NCI-H1417 (cell line): ENCODE measurements at places on chromosomes 1 and 21.
A peak's percentile ranks its signal among the peaks of the same experiment; 100 is the strongest.

GRCh38 chr21:41687633-41688032 lies 79.2 kb downstream of the RIPK4 start:
- DNase-seq = no peak

GRCh38 chr1:20143318-20143717 lies 4.2 kb downstream of the PLA2G2F start:
- DNase-seq = no peak

DNA sequence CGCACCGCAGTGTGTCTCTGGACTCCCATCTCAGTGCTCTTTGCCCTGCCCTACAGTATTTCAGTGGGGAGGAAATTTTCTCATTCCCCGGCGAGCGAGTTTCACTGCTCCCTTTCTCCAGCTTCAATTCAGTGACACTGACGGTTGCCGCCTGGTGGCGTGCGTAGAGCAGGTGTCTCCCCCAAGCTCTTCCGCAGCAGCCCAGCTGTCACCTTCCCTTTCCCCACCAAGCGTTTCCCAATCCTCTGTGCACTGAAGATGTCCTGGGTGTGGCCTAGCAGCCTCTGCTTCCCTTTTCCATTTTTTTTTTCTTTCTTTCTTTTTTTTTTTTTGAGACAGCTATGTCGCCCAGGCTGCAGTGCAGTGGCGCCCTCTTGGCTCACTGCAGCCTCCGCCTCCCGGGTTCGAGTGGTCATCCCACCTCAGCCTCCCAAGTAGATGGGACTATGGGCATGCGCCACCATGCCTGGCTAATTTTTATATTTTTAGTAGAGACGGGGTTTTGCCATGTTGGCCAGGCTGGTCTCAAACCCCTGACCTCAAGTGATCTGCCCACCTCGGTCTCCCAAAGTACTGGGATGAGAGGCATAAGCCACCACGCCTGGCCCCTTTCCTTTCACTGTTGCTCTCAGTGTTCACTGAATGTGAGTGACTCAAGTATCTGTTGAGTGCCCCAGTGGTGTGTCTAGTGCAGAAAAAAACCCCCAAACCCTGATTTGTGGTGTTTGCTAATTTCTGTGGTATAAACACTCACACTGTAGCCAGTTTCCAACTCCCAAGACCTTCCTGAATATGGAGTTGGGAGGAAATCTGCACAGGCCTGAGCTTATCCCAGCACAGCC lies 30.1 kb downstream of the TNFRSF1B start:
- peak; percentile 60 for DNase-seq

DNA sequence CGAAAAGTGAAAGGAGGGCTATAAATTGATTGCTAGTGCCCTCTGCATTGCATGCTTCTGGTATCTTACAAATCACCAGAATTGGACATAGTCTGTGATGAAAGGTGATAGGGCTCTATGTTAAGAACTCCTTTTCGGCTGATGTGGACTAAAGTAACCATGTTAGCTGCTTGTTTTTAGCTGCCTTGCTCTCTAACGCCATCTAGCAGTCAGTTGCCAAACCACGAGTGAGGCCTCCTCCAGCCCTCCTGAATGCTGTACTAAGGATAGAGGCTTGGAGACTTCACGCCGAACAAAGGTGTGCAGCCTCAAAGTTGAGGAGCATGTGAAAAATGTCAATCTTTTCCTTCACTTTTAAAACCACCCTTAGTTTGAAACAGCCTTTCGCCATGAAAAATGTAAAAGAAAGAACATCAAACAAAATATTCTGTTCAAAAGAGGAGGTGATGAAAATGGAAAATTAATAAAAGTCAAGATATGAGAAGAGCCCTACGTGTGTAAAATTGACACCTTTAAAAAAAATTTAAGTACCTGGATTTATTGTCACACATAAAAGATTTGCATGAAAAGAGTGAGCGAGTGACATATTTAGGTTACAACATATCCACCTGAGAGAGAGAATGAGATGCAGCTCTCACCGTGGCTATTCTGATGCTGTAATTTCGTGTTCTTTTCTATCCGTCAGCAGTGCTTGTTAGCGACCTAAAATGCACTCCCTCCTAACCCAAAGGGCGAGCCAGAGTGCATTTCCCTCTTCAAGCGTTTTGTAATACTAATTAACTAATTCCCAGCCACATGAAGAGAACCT lies 8.1 kb downstream of the LRRC53 start:
- peak; percentile 92 for DNase-seq

- DNase-seq = no peak
Measured at GRCh38 chr1:202234331-202235002, 40.9 kb downstream of the LGR6 start.

DNA sequence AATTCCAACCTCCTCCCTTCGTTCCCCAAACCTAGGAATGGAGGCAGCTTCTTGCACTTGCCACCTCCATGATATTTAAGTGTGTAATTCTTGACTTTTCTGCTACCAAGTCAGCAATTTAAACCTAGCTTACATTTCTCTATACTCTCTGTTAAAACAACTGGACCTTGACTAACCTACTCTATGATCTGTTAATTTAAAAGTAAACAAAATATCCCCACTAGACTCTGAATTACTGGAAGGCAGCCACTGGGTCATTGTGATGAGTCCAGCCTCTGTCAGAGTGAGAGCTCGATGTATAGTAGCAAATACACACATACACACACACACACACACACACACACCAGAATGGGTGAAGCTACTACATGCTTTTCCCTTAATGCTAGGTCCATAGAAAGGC lies 40.0 kb upstream of the DHCR24 start:
- DNase-seq = peak; percentile 8

GRCh38 chr1:39917825-39918224 lies 16.1 kb upstream of the MYCL start:
- no peak for DNase-seq

GRCh38 chr1:67978890-67979516 lies 71.4 kb downstream of the DIRAS3 start:
- no peak for DNase-seq

- no peak for DNase-seq
Measured at GRCh38 chr1:52416811-52417210, 12.4 kb downstream of the PRPF38A start.

DNA sequence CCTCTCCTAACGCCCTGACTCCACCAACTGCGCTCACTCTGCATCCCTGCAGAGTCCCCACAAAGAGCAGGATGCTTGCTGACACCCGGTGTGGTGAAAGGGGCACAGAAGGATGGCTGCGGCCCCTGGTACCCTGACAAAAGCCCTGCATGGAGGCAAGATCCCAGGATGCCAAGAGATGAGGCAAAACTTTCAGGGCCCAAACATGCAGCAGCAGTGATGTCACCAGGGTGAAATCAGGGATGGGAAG lies 36.6 kb downstream of the SLC9A1 start:
- no peak for DNase-seq

DNA sequence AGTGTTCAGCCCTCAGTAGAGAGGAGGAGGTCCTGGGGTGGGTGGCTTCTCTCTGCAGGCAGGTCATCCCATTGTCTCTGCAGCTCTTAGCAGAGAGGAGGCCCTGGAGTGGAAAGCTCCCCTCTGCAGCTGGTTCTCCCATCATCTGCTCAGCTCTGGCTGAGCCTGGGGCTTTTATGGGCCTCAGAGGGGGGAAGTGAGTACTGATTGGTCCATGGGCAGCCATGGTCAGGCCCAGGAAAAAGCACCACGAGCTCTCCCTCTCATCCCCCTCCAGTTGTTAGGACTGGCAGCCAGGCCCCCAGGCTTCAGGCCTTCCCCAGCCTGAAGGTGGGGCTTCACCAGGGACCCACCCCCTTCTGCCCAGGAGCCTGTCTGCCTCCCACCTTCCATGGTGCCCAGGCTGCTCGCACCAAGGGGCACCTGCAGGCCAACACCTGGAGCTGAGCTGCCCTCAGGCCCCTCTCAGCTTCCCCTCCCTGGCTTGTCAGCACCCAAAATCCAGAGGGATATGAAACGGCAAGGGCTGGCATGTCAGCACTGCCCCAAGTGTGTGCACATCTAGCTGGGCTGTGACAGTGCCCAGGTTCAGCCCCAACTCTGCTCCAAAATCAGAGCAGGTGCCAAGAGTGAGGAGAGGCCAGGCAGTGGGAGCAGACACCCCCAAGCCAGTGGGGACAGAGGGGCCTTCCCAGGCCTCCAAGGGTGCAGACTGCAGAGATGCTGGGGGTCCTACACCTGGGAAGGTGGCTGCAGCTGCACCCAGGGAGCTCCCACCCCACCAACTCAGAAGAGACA lies 449.0 kb downstream of the MATN1 start:
- DNase-seq = no peak

GRCh38 chr1:172460177-172460576 lies 16.3 kb upstream of the PIGC start:
- no peak for DNase-seq

DNA sequence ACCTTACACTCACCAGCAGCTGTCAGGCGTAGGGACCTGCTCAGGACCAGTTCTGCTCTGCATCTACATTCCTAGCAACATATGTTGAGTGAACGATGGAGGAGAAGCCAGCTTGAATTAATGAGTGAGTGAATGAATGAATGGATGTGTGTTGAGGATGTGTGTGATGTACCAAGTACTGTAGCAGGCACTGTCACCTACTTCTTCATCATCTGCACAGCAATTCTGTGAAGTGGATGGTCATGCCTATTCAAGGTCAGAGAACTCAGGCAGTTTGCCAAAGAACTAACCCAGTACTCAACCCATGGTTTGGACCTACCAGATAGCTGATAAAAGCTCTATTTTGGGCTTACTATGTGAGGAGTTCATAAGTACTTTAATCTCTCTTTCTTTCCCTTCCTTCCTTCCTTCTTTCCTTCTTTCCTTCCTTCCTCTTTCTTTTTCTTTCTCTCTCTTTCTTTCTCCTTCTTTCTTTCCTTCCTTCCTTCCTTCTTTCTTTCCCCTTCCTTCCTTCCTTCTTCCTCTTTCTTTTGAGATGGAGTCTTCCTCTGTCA lies 56.9 kb downstream of the ATP1A1 start:
- DNase-seq = no peak

GRCh38 chr21:45099571-45099970 lies 25.2 kb downstream of the ADARB1 start:
- DNase-seq = no peak

DNA sequence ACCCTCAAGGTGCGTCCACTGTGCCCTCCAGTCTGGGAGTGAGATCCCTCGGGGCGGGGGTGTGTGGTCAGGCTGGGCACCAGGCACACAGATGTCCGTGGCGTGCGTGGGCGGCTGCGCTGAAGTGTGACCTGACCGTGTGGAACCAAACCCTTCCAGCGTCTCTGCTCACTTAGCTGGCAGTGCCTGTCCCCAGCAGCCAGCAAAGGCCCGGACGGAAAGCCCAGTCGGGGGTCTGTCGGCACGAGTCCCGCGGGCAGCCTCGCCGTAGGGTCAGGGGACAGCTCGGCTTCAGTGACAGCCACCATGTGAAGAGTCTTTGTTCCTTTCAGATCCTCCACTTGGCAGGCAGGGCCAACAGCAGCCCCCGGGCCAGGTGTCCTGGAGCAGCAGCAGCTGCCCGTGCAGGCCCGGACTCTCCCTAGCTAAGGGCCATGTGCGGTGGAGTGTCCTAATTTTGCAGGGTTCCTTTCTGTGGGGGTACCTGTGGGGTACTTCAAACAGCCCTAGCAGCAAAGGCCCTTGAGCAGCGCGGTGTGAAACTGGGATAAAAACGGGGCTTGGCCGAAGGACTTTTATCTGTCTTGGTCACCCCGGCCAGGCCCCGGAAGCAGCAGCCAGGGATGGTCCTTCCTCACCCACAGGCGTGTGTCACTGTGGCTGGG lies 11.6 kb downstream of the TTLL10 start:
- DNase-seq = no peak

DNA sequence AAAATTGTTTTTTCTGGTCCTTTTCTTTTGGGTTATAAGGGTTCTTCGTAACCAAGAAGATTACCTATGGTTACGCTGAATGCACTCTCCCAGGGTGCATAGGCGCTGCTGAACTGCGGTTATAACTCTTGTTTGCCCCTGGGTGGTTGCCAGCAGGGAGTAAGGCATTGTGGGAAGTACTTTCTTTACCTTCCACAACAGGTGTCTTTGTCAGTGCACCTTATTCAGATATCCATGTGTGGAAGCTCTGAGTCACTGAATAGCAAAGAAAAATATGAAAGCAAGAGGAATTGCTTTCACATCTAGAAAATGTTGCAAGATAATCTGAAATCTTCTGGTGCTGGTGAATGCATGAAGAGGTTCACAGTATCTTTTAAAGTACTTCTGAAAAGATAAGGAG lies 124.4 kb upstream of the CACYBP start:
- peak; percentile 94 for DNase-seq

- DNase-seq = peak; percentile 70
Measured at GRCh38 chr1:35533586-35533985, 23.6 kb downstream of the KIAA0319L start.

DNA sequence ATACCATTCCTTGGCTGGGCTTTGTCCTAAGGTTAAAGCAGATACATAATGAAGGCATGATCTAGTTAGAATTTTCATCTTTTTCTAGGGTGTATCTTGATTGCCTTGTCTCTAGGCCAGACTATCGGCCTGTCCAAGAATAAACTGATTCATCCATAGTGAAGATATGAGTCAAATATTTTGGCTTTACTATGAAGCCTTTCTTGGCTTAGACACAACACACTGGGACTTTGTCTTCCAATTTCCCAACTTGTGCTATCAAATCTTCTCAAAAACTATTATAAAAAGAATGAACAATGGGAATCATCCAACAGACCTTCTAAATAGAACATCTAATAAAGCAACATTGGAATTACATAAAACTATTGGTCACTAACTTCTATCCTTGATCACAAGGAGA lies 64.8 kb downstream of the WARS2 start:
- no peak for DNase-seq

DNA sequence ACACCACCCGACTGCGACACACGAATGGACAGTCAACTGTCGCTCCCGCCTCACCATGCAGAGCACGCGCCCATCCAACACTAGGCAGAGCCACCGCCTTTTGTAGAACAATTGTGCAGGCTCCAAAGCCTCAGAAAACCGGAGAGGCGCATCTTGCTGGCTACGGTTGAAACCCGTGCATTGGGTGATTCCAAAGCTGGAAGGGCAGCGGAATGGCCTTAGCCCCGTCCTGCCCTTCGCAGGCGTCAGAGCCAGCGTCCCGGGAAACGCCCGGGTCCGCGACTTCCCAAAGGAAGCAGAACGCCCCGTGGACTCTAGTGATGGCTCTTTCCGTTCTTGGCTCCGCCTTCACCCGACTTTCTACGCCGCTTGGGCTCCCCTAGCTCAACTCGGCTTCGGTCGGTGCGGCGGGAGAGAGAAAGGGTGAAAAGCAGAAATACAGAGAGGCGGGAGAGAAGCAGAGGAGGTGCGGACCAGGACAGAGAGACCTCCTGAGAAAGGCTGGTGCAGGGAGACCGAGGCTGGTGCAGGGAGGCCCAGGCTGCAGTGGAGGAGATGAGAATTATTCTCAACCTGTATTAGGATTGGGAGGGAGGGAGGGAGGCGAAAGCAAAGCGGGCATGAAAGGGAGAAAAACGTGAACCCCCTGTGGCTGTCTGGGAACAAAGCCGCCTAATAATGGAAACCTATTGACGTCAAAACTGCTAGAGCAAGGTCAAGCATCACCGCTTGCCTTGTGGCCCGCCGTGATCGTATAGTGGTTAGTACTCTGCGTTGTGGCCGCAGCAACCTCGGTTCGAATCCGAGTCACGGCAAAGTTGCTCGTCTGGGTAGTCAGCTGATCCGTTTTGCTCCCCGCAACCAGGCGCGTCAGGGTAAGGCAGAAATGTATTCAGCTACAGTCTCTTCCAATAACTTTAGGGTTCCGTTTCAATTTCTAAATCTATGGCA lies 99.5 kb downstream of the PRKAB2 start:
- no peak for DNase-seq

GRCh38 chr1:178196631-178197030 lies 102.7 kb downstream of the RASAL2 start:
- no peak for DNase-seq

- no peak for DNase-seq
Measured at GRCh38 chr1:90989990-90990389, 31.8 kb downstream of the ZNF644 start.

GRCh38 chr1:59526240-59526639 lies 229.3 kb downstream of the FGGY start:
- no peak for DNase-seq

- DNase-seq = no peak
Measured at GRCh38 chr1:5526385-5526750, 465.9 kb downstream of the NPHP4 start.
